DMS79 treated with DMSO at 0.1 percent for 48 hours (cell line): ENCODE measurements at places on chromosomes 16 and 17.
A peak's percentile ranks its signal among the peaks of the same experiment; 100 is the strongest.

DNA sequence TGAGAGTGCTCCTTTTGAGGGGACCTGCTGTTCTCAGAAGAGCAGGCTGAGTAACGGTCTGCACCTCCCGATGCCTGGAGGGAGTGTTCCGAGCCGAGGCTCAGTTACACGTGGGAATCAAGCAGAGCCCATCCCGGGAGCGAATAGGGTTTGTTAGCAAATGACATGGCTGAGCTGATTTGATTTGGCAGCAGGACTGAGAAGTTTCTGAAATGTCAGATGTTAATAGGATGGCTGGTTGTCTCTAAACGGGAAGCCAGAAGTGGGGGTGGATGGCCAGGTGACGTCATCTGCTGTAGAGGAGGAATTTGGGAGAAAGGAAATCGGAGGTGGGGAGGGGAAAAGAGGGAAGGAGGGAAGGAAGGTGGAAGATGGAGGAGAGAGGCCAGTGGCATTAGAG, 128.0 kb downstream of the RAP1GAP2 start:
- no peak for DNase-seq

DNA sequence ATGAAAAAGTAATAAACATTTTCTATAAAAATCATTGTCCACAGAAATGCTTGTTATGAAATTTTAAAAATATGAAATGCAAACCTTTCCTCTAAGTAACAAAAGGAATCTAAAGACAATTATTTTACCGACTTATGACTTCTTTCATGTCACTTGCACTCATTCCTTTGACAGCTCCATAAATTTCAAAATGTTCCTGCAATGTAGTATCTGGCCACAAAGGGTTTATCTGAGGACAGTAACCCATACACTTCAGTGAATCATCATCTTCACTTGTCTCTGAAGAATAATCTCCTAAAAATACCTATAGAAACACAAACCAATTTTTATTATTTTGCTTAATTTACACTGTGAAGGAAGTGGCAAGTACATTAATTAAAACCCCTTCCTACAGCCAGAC, 25.6 kb upstream of the ABCA10 start:
- no peak for DNase-seq

- no peak for DNase-seq
These were observed 18.6 kb upstream of the COL1A1 start for GRCh38 chr17:50219939-50220465.

DNA sequence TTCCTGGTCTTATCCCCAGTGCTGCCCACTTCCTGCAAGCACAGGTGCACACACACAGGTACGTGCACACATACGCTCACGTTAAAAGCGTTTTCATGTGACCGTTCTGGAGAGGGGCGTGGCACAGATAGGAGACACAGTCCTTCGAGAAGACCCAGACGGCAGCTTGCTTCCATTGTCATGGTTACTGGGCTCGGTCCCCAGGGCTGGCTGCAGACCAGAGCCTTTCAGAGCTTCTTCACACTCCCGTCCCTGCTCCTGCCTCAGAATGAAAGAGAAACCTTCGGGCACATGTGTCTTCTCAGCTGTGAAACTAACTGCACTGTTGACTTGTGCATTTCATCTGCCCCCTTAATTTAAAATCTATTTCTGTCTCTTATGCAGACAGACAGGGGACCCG, 154.2 kb downstream of the PITPNC1 start:
- DNase-seq: peak; percentile 13

DNA sequence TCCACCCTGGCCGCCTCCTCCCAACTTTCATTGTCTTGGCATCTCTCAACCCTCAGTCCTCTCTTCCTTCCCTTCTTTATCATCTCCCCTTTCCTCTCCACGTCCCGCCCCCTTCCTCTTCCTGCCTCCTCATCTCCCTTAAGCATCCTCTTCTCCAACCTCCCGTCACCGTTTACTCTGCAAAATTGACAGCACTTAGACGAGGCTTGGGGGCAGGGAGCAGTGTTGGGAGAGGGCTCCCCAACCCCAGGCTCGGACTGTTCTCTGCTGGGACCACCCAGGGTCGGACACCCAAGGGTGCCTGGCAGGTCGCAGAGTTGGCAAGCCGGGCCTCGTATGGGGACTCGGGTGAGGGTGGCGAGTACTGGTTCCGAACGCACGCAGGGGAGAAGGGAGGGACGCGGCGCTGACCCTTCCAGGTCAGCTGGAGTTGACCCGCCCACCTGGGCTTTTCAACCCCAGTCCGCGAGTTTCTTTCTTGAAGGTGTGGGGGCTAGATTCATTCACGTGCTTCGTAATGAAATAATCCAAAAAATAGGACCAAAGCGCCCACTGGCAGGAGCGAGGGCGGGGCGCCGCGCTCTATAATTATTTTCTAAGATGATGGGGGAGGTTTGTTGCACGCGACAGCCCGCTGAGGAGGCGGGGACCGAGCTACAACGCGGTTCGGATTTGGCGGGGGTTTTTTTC, 775 bp upstream of the PAGR1 start:
- DNase-seq: peak; percentile 71
